ENCODE measurements at places on chromosomes 6 and 20. TPM values are rescaled to one million over a fixed set of nuclear protein-coding genes. Genes with fewer than 3 reads are reported as not detected.
A peak's percentile ranks its signal among the peaks of the same experiment; 100 is the strongest.

FGD2 gene
- total RNA-seq: 13.1 TPM

PBOV1 gene
- not detected for total RNA-seq

DNA sequence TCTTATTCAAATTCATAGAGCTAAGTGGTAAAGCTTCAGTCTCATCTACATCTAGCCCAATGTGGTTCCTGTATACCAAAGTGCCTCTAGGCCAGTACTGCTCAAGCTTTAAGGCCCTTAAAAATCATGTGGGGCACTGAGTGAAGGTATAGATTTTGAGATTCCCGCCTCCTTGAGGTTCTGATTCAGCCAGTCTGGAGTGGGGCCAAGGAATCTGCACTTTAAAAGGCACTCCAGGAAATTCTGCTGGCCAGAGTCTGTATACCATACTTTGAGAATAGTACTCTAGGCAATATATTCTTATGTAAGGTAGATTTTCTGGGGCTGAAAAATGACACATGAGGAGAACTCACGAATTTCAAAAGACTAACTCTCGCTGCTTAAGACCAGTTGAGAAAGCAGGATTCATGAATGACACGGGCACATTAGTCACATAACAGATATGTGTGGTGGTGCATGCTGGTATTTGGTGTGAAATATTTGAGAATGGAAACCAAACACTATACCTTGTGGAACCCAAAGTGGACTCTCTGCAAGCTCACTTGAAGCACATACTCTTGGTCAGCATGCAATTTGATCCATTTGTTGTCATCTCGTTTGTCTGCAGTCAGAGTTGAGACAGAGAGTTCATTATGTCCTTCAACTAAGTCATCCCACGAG lies 47.6 kb upstream of the SIM1 start:
- no peak for DNase-seq

GRCh38 chr6:169407325-169407724 lies 153.7 kb upstream of the THBS2 start:
- DNase-seq: no peak

DNA sequence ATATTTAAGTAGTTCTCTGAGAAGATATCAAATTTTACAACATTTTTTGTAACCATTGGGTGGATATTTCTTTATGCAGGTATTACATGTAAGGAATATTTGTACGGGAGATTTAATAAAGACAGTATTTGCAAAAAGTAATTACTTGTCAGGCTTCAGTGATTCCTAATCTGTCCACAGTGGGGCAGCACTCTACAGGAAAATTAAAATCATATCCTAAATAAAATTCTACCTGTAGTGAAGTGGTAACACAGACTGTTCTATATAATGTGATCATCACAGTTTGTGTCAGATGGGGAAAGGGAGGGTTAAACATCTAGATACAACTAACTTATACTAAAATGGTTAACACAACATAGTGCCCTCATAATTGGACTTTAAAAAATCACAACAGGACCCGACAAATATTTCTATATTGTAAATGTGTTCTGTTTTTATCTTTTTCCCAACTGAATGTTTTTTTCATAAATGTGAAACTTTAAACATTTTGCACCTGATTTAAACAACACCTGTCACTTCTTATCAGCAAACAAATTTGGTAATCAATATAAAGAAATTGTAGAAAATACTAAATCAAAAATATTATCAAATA lies 145.6 kb upstream of the MANEA start:
- peak; percentile 54 for DNase-seq

- DNase-seq: peak; percentile 50
Observed at GRCh38 chr6:154478021-154478700, 32.3 kb downstream of the CNKSR3 start.

- no peak for DNase-seq
Observed at GRCh38 chr6:39313526-39314272, 520 bp downstream of the KCNK17 start.

DNA sequence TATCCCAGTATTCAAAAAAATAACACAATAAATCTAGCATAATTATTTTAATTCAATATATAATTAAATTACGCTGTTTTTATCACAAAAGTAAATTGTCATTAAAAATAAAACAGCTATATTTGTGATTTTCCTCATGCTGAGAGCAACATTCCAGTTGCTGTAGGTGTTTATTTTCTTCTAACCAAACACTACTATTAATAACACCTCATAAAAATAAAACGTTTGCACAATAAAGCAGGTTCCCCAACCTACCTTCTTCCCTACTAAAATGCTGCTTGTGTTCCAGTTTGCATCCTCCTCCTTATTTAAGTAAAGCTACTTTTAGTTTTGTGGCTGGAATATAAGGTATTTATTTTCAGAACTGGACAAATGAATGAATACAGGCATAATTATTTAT lies 108.2 kb upstream of the LGSN start:
- DNase-seq: no peak

- DNase-seq: no peak
Observed at GRCh38 chr6:4503700-4504099, 272.5 kb upstream of the CDYL start.

All from tongue (tissue), 3 donors.